ENCODE measurements at places on chromosomes 16 and 17.

DNA sequence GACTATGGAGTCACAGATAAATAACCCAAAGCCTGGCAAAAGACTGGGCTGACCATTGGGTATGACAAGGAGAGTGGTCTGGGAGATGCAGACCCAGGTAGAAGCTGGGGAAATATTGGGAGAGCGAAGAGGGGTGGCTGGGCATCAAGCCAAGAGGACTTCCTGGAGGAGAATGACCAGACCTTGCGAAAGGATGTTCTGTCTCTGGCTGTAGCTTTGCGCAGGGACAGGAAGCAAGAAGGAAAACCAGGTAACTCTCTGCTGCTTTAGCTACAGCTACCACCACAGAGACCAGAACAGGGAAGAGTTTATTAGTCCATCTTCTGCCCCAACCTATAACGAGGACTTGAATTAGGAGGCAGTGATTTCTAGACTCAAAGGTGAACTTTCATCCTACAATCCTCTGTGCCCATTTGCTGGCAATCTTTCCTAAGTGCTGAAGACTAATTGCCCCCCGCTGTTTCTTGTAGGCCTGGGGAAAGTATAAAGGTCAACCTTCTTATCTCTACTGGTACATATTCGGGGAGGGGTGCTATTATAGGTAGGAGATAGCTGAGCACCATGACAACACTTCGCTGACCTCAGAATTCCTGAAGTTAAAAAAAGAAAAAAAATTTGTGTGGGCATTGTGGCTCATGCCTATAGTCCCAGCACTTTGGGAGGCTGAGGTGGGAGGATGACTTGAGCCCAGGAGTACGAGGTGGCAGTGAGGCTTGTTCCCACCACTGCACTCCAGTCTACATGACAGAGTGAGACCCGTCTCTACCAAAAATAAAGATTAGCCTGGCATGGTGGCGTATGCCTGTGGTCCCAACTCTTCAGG lies 19.1 kb upstream of the KIFC3 start:
- DNase-seq: no peak

DNA sequence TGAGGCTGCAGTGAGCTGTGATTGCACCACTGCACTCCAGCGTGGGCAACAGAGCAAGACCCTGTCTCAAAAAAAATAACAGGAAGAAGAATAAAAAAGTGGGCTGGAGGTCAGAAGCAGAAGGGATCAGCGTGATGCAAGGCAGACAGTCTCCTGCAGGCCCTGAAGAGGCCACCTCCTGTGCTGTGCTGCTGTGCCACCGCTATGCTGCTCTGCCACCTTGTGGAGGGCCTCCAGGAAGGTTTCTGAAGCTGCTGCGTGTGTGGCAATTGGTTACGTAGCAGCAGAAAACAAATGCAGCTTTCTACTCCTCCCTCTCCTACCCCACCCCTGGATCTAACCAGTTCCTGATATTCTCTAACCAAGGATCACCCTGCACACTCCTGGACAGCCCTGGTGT lies 815.5 kb downstream of the KCNJ18 start:
- DNase-seq: peak; percentile 8

- DNase-seq: no peak
Observed at GRCh38 chr16:21645261-21645721, 7.1 kb downstream of the IGSF6 start.

DNA sequence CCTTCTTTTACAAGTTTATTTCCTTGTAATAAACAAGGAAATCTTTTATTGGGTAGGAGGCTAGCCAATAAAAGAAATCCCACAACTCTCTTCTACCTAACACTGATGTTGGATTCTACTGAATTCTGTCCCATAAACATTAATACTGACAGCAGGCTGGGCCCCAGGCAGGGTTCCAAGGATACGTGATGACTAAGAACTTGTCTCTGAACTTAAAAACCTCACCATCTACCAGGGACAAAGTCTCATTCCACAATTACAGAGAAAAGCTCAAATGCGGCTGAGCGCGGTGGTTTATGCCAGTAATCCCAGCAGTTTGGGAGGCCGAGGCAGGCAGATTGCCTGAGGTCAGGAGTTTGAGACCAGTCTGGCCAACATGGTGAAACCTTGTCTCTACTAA lies 64.9 kb downstream of the ARHGAP17 start:
- no peak for DNase-seq

DNA sequence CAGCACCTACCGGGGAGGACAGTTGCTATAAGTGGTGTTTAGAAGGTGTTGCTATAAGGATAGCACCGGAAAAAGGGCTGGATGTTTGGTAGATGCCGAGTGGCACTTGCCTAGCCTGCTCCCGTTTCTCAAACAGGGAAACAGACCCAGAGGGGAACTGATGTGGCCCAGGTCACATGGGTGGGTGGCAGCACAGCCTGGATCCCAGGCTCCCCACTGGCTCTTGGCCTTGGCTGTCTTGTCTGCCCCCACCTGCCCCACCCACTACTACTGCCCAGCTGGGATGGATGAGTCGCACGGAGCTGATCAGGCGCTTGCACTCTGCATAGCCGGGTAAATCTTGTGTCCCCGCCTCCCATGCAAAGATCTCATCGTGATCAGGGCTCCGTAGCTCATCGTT lies 7.2 kb downstream of the SMTNL2 start:
- DNase-seq: no peak

DNA sequence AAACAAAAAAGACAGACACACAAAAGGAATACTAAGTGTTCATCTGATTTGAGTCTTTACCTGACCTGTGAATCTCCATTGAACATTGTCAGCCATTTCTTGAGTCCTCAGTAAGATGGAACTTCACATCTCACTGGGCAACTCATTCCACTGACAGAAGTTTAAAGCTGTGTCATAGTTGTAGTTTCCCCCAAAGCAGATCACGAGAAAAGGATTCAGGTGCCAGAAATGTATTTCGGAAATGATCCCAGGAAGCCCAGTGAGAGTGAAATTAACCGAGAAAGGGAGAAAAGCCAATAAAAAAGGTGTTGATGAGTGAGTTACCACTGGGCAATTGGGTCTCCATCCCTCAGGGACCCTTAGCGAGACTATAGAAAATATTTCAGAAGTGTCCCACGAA lies 6.5 kb downstream of the CHD9 start:
- DNase-seq: no peak

- DNase-seq: no peak
Observed at GRCh38 chr17:49990921-49991320, 4.1 kb downstream of the DLX3 start.

DNA sequence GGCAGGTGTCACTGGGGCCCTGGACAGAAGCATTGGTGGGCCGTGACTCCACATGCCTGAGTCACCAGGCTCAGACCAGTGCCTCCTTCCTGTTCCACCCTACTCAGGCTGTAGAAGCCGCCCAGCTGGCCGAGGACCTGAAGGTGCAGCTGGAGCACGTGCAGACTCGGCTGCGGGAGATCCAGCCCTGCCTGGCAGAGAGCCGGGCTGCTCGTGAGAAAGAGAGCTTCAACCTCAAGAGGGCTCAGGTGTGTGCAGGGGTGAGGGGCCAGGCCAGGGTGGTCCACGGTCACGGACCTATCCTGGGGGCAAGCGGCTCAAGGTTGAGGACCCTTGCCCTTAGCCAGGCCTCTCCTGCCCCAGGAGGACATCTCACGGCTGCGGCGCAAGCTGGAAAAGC lies 9.6 kb downstream of the RNF40 start:
- no peak for DNase-seq

DNA sequence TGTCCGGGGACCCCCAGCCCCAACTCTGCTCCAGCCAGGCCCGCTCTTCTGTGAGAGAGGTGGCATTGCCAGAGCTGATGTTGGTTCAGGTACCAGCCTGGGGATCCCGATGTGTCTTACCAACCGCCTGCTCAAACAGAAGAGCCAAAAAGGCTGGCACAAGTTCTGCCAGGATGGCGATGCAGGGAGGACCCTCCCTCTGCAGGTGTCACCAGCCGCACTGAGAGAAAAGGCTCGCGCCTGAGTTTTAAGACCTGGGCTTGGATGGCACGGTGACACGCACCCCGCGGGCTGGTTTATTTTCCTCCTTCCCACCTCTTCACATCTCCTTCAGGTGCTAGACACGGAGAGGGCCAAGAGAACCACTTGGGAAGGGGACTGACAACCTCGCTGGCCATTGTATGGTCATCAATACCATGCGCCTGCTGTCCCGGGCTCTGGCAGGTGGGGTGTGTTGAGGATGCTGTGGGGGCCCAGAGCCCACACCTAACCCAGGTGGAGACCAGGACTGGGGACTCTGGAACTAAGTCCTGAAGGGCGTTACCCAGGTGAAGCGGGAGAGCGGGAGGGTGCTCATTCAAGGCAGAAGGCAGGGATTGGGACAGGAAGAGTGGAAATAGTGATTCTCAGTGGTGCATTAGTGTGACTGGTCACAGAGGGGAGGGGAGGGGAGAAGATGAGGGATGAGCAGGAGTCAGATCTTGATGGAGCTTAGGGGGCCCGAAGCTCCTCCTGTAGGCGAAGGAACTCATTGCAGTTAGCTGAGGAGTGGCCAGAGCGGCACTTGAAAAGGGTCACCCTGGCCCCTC lies 16.3 kb downstream of the FOXJ1 start:
- no peak for DNase-seq

DNA sequence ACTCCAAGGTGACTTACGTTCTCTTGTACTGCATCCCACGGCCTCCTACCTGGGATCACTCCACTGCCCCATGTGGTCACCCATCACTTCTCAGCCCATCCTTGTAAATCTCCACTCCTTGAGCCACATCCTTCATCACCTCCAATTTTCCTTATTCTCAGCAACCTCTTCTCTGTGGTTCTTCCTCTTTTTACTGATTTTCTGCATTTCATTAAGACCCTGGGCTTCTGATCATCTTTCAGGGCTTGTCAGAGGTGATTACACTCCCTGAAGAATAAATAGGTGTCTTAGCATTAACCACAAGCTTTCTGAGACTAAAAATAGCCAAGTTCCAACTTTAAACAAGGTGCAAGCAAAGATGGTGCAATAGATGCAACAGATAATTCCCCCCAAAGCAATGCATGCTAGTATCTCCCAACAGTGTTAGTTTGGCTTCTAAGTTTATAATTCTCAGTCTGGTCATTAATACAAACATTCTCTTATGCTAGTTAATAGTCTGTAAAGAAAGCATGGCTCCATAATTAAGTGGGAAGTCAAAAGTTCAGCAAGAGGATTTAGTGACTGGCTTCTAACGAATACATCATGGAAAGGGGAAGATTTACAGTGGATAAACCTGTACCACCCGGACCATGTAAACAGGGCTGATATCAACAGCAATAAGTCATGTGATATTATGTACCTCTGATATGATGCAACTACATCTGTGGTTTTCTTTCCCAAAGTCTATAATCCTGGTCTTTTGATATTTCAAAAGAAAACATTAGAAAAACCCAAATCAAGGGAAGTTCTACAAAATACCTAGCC lies 47.4 kb upstream of the FOXJ1 start:
- DNase-seq: no peak

DNA sequence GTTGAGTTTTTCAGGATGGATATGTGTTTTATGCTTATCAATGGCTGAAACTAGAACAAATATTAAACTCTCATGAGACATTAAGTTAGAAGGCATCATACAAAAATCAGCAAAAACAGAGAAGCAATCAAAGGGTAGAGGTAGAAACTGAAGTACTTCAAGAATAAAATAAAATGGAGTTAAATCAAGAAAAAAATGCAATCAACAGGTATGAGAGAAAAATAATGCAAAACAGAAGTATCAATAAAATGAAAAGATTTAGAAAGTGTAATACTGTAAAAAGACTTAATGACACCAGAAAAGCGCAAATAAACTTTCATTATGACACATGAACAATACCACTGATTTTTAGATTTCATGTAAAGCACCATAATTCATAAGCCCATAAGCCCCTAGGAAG lies 112.3 kb downstream of the SKAP1 start:
- no peak for DNase-seq

DNA sequence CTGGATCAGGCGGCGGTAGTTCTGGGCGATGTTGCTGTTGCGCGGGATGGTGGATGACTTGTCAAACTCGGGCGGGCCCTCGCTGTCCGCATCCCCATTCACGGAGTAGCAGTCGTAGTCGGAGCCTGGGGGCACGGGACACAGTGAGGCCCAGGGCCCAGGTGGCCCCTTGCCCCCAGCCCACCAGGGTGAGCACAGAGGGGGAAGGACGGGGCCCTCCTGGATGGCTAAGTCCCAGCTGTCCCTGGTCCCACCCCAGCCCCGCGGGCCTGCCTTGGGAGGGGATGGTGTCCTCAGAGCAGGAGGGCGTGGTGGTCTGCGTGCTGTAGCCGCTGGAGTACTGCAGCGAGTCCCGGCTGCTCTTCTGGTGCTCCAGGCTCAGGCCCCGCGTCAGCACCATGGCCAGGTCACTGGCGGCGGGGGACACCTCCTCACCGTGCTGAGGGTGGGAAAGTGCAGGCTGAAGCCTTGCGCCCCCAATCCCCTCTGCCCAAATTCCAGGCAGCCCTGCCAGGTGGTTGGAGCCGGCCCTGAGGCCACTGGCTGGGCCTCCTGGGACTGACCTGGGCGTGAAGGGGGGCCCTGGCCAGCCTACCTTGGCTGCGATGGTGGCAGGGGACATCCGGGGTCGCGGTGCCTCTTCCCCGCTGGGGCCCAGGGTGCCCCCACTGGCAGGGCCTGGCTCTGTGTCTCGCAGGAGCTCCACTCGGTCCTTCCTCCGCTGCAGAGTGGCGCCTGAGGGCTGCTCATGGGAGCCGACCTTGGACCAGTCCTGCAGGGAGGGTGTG lies 18.2 kb downstream of the IL34 start:
- peak; percentile 42 for DNase-seq

GRCh38 chr16:22814711-22815105 lies 746 bp downstream of the HS3ST2 start:
- DNase-seq: peak; percentile 61

GRCh38 chr17:7336240-7337175 lies at the start of gene ACAP1:
TSS of gene ACAP1 (plus strand) at chr17:7336529. CDS start at chr17:7336735, 206 bp downstream.
- DNase-seq: no peak

DNA sequence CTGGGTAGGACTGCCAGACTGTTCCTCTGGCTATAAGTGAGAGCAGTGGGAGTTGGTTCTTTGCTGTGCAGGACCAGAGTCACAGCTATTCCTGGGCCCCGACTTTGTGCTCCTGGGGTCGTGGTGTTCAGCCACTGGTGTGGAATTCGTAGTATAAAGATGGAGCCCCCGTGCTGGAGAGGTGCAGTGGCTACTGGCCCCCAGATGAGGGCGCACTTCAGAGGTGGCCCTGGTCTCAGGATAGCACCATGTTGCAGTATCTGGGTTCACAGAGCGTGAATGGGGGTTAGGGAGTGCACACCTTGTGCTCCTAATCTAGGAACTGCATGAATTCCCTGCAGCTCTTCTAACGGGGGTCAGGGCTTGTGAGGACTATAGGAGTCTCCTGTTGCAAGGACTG lies 21.1 kb downstream of the TANC2 start:
- DNase-seq: no peak

- DNase-seq: peak; percentile 84
Observed at GRCh38 chr17:39235555-39236449, 10.1 kb upstream of the STAC2 start.

Data from ecto neural progenitor cell (in vitro differentiated cells).